ENCODE measurements at places on chromosomes 3 and 15.

GRCh38 chr3:64188810-64189560, 36.3 kb downstream of the PRICKLE2 start:
- peak; percentile 18 for DNase-seq

- DNase-seq, result no peak
Measured at GRCh38 chr3:114411190-114411668, 117.4 kb downstream of the TIGIT start.

- no peak for DNase-seq
Measured at GRCh38 chr3:156768390-156768789, 57.8 kb upstream of the LEKR1 start.

GRCh38 chr3:151393146-151393830, 8.7 kb upstream of the P2RY12 start:
- DNase-seq, result no peak

DNA sequence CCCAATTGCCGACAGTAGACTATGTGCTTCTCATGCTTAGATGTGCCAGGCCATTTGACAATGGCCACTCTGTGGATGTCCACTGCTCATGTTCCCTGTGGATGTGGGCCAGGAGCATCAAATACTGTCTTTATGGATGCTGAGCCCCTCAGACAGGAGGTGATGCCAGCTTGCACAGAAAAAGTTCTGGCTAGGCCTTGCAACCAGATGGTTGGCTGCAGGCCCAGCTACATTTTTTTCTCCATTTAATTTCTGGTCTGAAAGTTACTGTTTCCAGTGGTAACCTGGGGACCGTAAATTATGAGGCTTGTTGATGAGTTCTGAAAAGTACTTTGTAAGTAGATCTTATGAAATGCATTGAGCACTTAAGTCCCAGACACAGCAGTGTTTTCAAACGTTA, 228.5 kb downstream of the CHL1 start:
- DNase-seq, result no peak

GRCh38 chr3:7953449-7954014, 548.1 kb upstream of the LMCD1 start:
- no peak for DNase-seq

DNA sequence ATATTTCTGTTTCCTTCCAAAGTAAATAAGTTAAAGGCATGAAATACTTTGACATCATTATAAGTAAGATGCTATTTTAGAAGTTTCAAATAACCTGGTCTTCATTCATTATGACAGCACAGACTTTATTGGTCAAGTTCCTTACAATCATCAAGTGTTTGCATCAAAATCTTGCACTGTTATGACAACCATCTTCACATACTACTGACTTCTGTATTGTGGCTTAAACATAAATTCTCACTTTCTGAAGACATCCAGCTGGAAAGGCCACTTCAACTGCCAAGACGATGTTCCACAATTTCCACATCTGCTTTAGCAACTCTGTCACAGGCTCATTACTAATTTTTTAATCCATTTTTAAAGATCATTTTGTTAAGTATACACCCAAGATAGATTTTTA, 408.0 kb downstream of the MECOM start:
- no peak for DNase-seq

GRCh38 chr15:77144492-77145070, 73.7 kb upstream of the TSPAN3 start:
- DNase-seq, result no peak

GRCh38 chr3:21055015-21055414, 696.0 kb downstream of the ZNF385D start:
- DNase-seq, result no peak

DNA sequence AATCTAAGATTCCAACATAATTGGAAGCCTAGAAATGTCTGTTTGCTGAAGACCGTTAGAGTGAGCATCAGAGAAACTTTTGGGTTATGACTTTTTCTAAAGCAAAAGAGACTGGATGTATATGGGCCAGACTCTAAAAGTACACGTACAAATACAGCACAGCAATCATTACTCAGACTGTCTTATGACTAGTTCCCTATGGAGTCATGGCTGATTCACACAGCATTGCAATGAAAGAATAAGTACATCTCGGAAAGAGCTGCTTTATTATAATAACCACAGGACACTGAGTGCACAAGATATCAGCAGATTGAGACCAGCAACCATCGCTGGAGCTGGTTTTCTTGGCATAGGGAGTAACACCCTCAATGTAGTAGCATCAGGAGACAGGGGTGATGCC, 618.6 kb downstream of the NLGN1 start:
- no peak for DNase-seq

DNA sequence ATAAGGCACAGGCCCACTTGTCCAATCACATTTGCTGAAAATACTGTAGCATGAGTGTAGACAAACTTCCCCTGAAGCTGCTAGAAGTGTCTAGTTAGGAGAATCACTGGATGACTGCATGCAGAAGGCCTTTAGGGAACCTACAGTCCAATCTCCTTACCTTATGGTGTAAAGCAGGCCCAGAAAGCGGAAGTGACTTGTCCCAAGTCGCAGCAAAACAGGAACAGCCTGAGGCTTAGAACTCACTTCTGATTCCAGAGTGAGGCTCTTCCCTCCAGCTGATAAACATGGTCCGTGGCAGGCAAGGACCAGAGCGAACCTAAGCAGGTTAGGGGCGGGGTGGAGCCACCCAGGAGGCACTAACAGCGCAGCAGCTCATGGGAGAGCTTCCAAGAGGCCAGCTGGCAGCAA, 2.5 kb downstream of the GRAMD2A start:
- no peak for DNase-seq

- DNase-seq, result no peak
Measured at GRCh38 chr3:95718168-95718567, 1096.2 kb upstream of the EPHA6 start.

DNA sequence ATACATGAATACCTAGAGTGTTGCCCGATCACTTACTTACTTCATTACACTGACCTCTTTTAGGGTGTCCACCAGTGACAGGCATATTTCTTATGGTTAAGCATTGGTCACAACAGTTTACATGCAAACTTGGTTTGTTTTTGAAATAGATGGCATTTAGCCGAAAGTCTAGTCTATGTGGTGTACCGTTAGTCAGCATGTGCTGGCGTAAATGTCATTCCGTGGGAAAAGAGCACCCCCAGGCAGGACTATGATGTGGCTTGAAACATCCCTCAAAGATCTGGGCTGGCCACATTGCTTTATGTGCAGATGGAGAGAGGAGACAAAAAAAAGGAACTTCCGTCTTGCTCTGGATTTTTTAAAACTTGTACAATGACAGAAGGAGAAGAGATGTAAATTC, 357.0 kb upstream of the ICE2 start:
- no peak for DNase-seq

DNA sequence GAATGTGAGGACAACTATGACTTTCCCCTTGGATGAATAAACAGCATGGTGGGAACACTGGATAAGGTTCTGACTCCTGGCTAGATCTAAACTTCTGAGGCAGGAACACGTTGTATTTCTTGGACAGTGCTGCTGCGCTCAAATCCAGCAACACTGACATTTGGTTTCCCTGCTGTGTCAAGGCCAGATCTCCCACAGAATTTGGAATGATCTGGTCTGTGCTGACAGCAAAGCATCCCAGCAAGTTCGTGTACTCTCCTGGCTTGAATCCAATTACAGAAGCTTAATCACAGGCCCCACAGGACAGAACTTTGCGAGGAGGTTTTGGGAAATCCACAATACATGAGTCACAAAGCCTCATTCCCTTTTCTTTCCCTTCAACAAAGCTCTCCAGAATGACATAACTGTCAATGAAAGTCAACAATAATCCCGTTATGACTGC, 92.5 kb downstream of the ADAMTS9 start:
- no peak for DNase-seq

- peak; percentile 32 for DNase-seq
Measured at GRCh38 chr15:85289677-85290365, 90.6 kb upstream of the AKAP13 start.

- DNase-seq, result peak; percentile 12
Measured at GRCh38 chr15:89171136-89172072, 50.0 kb downstream of the RLBP1 start.

GRCh38 chr3:151537726-151538125, 76.9 kb upstream of the IGSF10 start:
- DNase-seq, result no peak

DNA sequence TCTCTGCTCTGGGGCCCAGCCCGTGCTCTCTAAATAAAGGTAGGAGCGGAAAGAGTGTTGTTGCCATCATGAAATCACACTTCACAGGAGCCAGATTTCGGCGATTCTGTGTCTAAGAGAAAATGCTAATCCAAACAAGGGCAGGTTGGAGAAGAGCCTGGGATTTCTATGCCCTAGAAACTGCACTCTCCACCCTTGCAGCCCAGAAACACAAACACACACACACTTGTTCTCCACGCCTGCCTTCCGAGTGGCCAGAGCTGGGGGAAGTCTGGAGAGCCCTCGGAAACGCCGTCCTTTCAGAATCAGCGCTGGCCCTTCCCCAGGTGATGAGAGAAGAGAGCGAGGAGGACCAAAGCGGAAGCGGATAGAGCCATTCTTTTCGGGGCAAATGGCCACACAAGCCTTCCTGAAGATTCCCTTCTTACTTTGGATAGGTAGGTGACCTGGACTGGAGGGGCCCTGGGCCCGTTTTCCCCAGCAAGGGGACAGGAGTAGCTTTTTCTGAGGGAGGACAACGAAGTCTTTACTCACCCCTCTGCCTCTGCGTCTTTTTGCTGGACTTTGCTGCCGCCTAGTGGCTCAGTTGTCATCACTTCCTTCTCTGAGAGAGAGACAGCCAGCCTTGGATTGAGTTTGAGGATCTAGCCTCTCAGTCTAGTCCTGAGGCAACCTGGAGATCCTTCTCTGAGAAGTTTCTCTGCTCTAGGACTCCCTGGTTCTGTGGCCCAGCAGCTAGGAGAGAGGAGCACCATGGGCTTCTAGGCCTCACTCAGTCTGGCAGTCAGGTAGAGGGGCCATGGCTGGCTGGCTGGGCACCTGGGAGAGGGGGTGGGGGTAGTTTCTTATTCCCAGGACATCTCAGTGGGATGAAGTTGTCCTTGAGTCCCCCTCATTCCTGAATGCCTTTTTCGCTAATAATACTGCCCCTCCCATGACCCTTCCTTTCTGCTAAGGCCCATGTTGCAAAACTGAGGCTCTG, 37.7 kb downstream of the SENP8 start:
- DNase-seq, result peak; percentile 81

GRCh38 chr15:56736308-56736707, 3.0 kb upstream of the ZNF280D start:
- DNase-seq, result no peak

DNA sequence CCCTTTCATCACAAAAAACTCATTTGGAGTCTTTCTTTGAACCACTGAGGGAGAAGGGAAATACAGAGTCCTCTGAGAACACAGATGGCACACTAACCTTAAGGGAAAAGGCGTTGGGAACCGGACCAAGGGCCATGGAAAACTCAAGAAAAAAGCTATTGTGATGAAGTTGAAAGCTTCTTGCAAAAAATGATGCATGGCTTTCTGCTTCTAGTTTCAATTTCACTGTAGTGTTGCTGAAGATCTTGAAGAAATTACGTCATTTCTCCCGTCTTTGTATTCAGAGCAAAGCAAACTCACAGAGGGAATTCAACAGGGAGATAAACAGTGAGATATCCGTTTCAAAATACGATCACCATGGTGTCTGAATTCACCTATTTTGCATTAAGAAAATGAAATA, 642.3 kb upstream of the ADAMTS9 start:
- no peak for DNase-seq

- no peak for DNase-seq
Measured at GRCh38 chr3:172104471-172105072, 65.2 kb downstream of the FNDC3B start.

DNA sequence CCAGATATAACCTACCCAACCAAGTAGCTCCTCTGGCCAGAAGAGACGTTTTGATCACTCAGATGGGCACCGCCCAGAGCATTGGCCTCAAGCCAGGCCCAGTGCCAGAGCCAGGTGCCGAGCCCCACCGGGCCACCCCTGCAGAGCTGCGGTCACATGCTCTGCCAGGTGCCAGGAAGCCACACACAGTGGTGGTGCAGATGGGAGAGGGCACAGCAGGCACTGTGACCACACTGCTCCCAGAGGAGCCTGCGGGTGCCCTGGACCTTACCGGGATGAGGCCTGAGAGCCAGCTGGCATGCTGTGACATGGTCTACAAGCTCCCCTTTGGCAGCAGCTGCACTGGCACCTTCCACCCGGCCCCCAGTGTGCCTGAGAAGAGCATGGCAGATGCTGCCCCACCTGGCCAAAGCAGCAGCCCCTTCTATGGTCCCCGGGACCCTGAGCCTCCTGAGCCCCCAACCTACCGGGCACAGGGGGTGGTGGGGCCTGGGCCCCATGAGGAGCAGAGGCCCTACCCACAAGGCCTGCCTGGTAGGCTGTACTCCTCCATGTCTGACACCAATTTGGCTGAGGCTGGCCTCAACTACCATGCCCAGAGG, 19.1 kb upstream of the APEH start:
- DNase-seq, result no peak

DNA sequence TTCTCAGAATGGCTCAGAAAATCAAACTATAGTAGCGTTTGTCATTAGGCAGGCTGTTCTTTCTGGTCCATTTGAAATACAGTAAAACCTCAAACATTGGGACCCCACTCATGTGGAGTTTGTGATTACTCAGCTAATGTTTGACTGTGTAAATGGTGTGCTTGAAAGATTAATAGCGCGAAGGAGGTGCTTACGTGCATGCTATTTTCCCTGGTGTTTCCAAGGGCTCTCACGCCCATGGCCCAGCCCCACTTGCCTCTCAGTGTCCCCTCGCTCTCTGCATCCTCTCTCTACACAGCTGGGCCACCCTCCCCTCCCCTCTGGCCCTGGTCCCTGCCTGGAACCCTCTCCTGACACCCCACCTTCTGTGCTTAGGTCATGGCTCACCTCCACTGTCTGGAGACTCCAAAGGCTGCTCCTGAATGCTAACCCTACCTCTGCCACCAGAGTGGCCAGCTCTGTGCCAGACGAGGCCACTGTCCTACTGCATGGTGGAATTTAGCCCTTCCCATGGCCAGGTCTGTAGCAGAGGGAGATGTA, 194.2 kb downstream of the PLCL2 start:
- no peak for DNase-seq

DNA sequence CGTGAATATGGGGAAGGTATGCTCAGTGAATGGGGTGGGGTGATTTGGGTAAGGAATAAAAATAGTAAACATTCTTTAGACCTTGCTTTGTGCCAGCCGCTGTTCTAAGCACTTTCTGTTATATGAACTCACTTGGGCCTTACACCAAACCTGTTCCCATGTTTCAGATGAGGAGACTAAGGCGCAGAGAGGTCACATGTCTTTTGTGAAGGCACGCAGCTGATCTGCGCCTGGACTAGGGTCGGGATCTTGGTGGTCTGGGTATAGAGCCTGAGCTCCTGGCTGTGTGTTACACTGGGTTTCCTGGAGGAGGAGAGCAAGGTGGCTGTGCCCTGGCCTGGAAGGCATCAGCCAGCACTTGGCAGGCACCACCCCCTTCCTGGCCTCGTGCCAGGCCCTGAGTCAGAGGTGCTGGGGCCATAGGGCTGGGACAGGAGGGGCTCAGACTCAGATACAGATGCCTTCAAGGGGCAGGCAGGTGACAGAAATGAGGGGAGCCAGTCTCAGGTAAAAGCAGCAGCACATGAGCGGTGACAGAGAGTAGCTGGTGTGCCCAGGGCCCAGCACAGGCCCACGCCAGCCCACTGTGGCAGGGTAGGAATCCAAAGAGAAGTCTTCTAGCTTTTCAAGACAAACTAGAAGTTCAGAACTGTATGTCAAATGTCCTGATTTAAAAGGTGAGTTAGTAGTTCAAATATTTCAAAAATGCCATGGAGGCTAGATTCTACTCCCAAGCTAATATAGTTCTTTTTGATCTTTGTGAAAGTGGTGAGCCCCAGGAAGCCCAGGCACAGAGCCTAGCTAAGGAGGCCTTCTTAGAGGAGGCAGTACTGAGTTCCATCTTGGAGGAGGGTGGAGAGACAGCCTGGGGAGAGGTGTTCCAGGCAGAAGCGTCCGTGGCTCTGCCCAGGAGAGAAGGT, 83.1 kb downstream of the DNAJB8 start:
- peak; percentile 8 for DNase-seq

GRCh38 chr3:133295199-133295901, 104.5 kb upstream of the BFSP2 start:
- no peak for DNase-seq

All from Panc1 (cell line).